ENCODE measurements at places on chromosomes 2 and 18.

- DNase-seq: no peak
These were observed 255.3 kb upstream of the AGAP1 start for GRCh38 chr2:235238537-235238936.

DNA sequence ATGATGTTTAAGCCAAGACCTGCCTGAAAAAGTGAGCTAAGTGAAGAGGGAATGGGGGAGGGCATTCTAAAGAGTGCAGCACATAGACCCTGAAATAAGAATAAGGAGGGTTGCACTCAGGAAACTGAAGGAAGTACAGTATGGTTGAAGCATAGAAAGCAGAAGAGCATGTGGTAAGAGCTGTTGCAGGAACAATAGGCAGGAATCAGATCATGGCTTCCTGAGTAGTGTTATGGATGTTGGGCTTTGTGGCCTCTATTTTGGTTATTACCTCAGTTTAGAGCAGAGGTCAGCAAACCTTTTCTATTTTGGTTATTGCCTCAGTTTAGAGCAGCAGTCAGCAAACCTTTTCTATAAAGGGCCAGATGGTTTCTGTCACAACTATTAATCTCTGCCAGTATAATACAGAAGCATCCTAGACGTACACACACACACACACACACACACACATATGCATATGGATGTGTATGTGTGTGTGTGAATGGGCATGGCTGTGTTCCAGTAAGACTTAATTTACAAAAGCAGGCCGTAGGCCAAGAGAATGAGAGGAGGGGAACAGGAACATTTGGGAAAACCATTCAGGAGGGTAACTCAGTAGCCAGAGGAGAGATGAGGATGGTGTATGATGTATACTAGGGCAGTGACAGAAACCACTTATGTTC, 91.1 kb upstream of the MYO3B start:
- DNase-seq: no peak

GRCh38 chr18:62452280-62452831, 70.5 kb upstream of the ZCCHC2 start:
- DNase-seq: no peak

DNA sequence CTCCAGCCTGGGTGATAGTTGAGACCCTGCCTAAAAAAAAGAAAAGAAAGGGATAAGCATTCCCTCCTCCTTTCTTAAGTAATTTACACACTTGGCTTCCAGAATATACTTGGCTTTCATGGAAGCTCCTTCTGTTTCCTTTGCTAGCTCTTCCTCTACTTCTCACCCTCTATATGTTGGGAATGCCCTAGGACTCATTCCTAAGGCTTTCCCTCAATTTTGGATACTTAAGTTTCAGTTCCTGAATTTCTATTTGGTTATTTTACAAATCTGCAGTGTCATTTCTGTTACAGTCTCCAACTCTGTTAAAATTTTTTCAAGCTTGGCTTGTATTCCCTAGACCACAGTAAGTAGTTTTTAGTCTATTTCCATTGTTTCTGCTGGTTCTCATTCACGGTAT, 23.6 kb downstream of the SP3 start:
- DNase-seq: no peak

DNA sequence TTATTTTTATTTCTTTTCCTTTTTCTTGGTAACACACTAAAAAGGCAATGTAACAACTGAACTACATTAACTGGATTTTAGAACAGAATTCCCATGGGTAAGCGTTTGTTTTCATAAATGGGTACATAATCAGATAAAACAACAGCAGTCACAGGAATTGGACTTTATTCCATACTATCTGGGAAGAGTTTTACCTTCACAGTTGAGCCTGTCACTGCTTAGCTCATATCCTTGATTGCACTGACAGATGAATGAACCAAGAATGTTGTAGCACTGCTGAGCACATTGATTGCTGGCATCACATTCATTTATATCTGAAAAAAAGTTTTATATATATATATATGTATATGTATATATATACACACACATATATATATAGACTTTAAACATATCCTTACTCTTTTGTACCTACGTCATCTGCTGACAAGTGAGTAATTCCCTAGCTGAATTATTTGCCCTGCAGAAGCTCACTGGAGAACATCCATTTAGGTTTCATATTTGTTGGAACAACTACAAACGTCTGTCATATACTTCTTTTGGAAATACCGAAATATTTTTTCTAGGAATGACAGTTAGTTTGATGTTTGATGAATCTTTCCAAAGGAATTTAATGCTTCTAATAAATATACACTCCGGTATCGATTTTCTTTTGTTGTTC, 47.0 kb downstream of the EFEMP1 start:
- no peak for DNase-seq

DNA sequence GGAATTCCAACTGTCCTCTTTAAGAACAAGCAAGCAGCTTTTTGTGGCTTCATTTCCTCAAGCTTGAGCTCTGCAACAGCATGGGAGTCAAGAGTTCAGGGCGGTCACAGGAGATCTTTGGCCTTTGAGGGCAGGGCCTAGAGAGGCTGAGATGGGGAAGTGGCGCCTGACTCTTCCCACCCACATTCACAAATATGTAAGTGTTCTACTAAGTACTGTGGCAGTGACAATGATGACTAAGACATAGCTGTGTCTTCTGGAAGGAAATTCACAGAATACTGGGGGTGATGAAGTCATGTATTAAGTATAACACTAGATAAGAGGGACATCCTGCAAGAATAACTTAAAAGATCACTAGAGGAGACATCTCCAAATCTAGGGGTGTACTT, 15.0 kb downstream of the RND3 start:
- DNase-seq: no peak

DNA sequence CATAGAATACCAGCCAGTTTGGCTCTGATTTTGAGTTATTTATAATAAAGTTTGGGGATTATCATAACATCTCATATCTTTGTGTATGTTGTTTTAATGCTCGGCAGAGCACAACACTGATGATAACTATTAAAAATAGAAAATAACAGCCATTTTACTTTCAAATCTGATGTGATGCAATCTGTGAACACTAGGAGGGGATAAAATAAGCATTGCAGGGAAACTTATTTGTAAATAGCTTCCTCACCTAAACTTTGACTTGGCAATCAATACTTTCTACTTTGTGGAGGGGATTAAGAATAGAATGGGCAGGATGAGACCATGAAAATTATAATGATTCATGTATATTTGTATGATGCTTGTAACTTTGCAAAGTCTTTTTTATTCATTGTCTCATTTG, 54.4 kb downstream of the USP14 start:
- no peak for DNase-seq

GRCh38 chr18:31504455-31505147, 6.6 kb downstream of the DSG2 start:
- no peak for DNase-seq

GRCh38 chr2:231684314-231685223, 23.8 kb upstream of the PTMA start:
- DNase-seq: peak; percentile 28

DNA sequence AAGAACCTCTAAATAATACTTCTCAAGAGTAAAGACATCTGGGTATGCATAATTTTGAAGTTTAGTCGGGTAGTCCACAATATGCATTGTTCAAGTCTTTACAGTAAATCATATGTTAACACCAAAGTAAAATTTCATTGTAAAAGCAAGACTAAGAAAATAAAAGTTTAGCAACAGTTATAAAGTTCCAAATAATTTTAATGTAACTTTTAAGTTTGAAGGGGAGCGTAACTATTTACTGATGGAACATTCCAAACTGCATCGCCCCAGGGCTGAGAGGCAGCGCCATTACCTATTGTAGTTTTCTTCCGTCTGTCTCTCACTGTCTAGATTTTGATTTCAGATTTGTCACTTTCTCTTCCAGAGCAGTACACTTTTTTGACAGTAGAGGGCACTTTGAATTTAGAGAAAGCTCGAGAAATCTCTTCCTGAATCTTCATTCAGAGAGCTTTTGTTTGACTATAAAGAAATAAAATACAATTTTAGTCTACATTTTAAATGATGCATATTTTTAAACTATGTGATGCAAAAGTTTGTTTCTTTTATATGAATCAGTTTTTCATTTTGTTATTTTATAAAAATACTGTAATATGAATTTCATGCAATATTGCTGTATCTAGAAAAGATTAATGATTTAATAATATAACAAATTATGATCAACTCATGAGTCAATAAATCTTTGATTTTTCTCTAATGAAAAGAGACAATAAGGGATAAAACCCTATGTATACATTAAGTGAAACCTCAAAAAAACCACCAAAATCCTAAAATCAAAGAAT, 389.8 kb downstream of the FIGN start:
- DNase-seq: no peak

- DNase-seq: peak; percentile 55
These were observed 36.0 kb downstream of the FARP2 start for GRCh38 chr2:241391892-241392665.

DNA sequence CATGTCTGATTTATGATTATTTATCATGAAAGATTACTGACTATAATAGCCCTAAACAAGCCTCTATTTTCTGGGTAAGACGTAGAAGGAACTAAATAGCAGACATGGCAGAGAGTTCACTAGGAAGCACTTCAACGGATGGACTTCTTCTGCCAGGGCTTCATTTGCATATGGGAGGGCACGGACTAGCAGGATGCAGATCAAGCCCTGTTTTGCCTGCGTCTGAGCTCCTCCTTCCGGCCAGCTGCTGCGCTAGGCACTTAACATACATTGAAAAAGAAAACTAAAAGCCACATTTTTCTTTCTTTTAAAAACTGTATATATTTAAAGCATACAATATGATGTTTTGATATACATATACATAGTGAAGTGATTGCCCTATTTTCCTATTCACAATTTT, 340.0 kb upstream of the MEX3C start:
- DNase-seq: peak; percentile 78

Data from H9 (cell line).